ENCODE measurements at places on chromosomes 6 and 20.

DNA sequence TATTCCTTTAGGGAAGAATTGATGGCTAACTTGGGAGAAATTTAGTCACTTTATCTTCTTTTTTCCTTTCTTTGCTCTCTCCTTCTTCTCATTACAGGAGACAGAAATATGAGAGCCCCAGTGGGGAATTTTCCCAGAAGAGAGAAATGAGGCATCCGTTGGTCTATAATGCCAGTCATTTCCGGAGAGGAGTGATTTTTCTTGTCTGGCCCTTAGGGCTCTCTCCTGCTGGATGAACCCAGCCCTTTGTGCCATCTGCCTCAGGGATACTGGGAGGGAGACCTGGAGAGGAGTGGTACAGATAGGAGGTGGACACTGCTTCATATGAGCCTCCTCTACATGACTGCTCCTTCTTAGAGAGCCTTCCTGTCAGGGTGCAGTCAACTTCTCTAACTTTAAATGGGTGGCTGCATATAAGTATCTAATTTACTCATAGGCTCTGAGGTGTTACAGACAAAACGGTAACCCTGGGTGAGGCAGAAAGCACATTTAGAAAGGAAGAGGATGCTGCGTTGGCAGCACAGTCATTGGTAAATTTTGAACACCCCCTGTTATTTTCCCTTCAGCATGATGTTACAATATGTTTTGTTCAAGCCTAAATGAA is 21.9 kb downstream of the RIMS1 start:
- no peaks in the 10 kb centered on the region for H3K27me3 ChIP-seq
- H3K27ac ChIP-seq: no peak overlapping the region
- H3K36me3 ChIP-seq: no peaks in the 10 kb centered on the region
- H3K4me3 ChIP-seq: no peak overlapping the region
- no peak for DNase-seq

- H3K27me3 ChIP-seq: peaks cover 43% of the 10 kb centered on the region
- H3K4me1 ChIP-seq: peaks cover 34% of the 10 kb centered on the region
- no peaks in the 10 kb centered on the region for H3K36me3 ChIP-seq
- H3K27ac ChIP-seq: no peak overlapping the region
- peak overlapping the region; percentile 70 for H3K4me3 ChIP-seq
These were observed 731 bp downstream of the TUBB2B start for GRCh38 chr6:3226481-3227362.

DNA sequence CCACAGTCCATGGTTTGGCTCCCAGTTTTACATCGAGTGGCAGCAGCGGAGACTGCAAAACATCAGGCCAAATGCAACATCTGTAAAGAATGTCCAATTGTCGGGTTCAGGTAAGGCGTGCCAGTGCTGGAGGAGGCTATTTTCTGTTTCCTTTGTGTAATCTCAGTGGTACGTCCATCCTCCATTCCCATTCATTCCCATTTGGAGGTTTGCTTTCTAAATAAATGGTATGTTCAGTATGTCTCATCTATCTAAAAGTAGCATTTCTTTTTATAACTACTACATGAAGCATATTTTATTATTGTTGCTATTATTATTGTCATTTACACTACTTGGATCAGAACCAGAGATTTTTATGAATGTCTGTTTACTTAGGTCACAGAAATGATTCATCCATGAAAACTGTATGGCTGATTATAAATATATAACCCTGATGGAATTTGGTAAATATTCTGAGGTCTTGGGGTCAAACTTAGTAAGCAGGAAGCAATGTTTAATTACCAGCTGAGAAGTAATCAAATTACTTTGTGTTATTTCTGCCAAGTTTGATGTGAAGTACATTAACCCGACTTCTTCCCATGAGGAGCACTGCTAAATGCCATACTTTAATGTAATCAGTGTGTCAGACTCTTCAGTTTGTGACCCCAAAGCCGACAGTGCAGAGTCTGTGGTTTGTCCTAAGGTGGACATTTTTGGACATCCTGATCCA is 512.9 kb downstream of the UTRN start:
- peak overlapping the region; percentile 72 for H3K27ac ChIP-seq
- H3K27me3 ChIP-seq: no peaks in the 10 kb centered on the region
- H3K4me3 ChIP-seq: no peak overlapping the region
- peak; percentile 36 for DNase-seq
- H3K4me1 ChIP-seq: peaks cover 5% of the 10 kb centered on the region

DNA sequence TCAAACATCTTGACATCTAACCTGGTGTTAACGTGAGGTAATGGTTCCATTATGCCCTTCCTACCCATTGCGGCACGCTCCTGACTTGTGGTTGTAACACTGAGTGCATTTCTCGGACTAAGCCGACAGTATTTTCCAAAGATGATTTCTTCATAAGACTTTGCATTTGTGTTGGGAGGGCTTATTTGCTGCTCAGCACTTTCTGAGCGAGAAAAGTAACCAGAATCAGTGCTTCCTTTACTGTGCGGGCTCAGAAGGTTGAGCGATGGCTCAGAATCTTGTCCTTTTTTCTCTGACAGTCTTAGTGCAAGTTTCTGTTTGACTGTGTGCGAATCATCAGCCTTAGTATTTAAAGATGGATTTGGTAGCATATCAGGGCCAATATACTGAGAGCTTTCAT is 171.7 kb downstream of the HIVEP2 start:
- H3K27ac ChIP-seq: no peak overlapping the region
- no peak for DNase-seq
- no peak overlapping the region for H3K4me3 ChIP-seq
- peaks cover 68% of the 10 kb centered on the region for H3K36me3 ChIP-seq
- H3K27me3 ChIP-seq: no peaks in the 10 kb centered on the region

GRCh38 chr6:28580475-28580874 is 54.8 kb downstream of the GPX5 start:
- H3K27me3 ChIP-seq: no peaks in the 10 kb centered on the region
- no peaks in the 10 kb centered on the region for H3K36me3 ChIP-seq
- no peak overlapping the region for H3K4me3 ChIP-seq
- no peak for DNase-seq
- H3K27ac ChIP-seq: no peak overlapping the region
- no peaks in the 10 kb centered on the region for H3K4me1 ChIP-seq

DNA sequence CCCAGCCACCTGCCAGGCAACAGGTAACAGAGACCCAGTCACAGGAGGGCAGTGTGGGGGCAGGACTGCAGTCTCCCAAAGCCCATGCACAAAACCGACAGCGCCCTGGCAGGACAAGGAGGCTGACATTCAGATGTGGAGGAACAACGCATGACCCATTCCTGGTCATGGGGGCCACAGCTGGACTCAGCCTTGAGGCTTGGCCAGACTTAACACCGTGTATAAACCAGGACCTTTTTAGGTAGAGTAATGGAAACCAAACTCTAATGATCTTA is 8.1 kb downstream of the GFRA4 start:
- peaks cover 16% of the 10 kb centered on the region for H3K4me1 ChIP-seq
- peaks cover 2% of the 10 kb centered on the region for H3K36me3 ChIP-seq
- H3K27me3 ChIP-seq: peaks cover 11% of the 10 kb centered on the region
- H3K27ac ChIP-seq: no peak overlapping the region
- no peak for DNase-seq

- DNase-seq: no peak
- H3K4me3 ChIP-seq: no peak overlapping the region
- H3K27ac ChIP-seq: no peak overlapping the region
- no peaks in the 10 kb centered on the region for H3K4me1 ChIP-seq
- H3K36me3 ChIP-seq: no peaks in the 10 kb centered on the region
These were observed 489.5 kb downstream of the CBLN4 start for GRCh38 chr20:55515832-55516231.

DNA sequence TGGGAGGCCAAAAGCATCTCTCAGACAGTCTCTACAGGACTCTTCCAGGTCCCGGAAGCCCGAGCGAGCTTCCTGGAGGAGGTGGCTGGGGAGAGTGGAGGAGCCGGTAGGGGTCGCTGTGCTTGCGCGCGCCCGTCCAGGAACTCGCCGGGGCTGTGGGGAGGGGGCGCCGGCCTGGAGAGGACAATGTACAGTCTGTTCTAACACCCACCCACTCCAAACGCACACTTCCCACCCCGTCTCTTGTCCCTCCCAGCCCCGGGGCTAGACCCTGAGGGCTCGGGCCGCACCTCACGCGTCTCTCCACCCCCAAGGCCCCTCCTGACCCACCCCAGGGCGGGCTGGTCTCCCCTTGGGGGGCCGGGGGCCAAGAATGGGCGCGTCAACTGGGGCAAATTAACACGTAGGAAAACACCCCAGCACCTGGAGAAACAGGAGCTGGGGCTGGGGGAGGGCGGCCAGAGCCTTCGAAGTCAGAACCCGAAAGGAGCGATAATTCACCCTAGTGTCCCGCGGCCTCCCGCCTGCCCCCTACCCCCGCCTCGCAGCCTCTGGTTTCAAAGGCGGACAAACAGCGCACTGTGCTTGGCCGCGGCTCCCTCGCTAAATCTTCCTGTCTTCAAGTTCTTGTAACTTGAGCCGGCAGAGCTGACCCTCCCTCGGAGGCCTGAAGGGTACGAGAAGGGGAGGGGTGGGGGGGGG is 103.2 kb upstream of the FOXP4 start:
- H3K4me1 ChIP-seq: peaks cover 11% of the 10 kb centered on the region
- no peak overlapping the region for H3K4me3 ChIP-seq
- peak; percentile 52 for DNase-seq
- H3K27me3 ChIP-seq: peaks cover 87% of the 10 kb centered on the region
- H3K27ac ChIP-seq: no peak overlapping the region

GRCh38 chr6:143973097-143973966 is 34.7 kb downstream of the PLAGL1 start:
- no peaks in the 10 kb centered on the region for H3K36me3 ChIP-seq
- H3K4me3 ChIP-seq: no peak overlapping the region
- DNase-seq: peak; percentile 38
- H3K27me3 ChIP-seq: no peaks in the 10 kb centered on the region

DNA sequence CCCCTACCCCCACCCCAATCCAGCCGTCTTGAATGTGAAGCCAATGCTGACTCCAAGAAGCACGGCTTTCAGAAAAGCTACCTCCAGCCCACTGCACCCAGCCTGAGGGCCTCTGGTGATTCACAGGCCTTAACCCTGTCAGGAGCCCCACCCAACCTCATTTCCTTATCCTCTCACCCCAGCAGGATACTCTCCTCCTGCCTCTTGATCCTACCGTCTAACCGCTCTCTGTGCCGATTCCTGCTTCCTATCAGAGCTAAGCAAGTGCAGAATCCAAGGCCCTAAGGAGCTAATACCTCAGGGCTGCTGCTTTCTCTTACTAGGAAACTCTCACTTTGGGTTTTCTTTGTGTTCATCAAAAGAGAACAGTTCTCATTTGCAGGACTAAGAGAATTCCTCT is 47.2 kb downstream of the TRERF1 start:
- no peak overlapping the region for H3K4me3 ChIP-seq
- H3K27ac ChIP-seq: peak overlapping the region; percentile 61
- DNase-seq: peak; percentile 76
- peaks cover 21% of the 10 kb centered on the region for H3K4me1 ChIP-seq
- no peaks in the 10 kb centered on the region for H3K27me3 ChIP-seq

DNA sequence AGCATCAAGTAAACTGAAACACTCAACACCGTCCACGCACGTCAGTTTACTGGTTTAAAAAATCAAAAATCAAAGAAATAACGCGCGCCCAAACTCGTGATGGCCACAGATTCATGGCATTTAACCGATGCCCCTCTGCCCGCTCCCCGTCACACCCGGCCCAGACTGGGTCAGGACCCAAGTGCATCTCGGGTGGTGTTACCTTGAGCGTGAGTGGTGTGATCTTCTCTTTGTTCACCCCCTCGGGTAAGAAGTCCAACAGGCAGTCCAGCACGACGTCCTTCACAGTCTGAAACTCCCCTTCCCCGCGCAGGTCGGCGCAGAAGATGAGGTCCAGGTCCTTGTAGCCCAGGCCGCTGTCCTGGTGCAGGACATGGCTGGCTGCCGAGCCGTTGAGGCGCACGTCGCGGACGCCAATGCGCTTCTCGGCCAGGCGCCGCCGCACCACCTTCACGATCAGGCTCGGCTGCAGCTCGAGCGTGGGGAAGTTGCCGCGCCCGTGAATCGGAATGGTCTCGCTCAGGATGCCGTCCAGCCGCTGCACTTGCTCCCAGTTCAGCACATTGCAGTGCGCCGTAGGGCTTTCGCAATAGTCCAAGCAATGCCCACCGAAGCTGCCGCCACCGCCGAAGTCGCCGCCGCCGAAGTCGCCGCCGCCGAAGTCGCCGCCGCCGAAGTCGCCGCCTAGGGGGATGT is 945 bp downstream of the TENT5A start:
- peaks cover 10% of the 10 kb centered on the region for H3K4me1 ChIP-seq
- no peak overlapping the region for H3K27ac ChIP-seq
- no peaks in the 10 kb centered on the region for H3K27me3 ChIP-seq

GRCh38 chr6:53666271-53666626 is 693 bp upstream of the KLHL31 start:
- H3K36me3 ChIP-seq: no peaks in the 10 kb centered on the region
- H3K4me3 ChIP-seq: no peak overlapping the region
- DNase-seq: no peak
- H3K27ac ChIP-seq: no peak overlapping the region
- peaks cover 7% of the 10 kb centered on the region for H3K4me1 ChIP-seq
- no peaks in the 10 kb centered on the region for H3K27me3 ChIP-seq

DNA sequence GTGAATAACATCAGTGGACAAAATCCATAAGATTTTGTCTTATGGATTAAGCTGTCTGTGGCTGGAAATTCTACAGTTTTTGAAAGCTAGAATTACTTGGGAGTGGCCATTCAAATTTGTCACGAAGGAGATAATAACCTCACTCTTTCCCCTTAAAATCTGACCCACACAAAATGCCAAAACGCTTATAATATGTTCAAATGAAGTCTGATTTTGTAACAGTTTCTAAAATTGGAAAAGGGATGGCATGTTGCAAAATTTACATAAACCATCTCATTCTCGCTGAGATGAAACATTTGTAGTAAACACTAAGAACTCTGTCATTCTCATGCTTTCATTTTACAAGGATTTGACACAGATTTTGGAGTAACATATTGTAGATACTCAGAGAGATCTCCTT is 112.7 kb downstream of the GJA1 start:
- H3K27ac ChIP-seq: no peak overlapping the region
- DNase-seq: no peak
- no peaks in the 10 kb centered on the region for H3K27me3 ChIP-seq
- no peaks in the 10 kb centered on the region for H3K36me3 ChIP-seq
- H3K4me3 ChIP-seq: no peak overlapping the region
